ENCODE measurements at places on chromosomes 7 and 10. TPM values are rescaled to one million over a fixed set of nuclear protein-coding genes. Genes with fewer than 3 reads are reported as not detected.

DNA sequence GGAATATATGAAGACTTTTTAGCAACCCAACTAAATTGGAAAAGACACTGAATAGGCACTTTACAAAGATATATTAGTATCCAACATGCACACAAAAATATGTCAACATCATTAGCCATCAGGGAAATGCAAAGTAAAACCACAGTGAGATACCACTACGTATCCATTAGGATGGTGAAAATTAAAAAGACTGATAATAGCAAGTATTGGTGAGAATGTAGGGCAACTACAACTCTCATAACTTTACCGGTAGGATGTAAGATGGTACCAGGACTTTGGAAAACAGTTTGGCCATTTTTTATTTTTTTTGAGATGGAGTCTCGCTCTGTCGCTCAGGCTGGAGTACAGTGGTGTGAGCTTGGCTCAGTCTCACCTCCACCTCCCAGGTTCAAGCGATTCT, 13.7 kb upstream of the CCNY start:
- DNase-seq, result no peak

GRCh38 chr7:141462958-141463357, 88.3 kb upstream of the AGK start:
- DNase-seq, result no peak

DNA sequence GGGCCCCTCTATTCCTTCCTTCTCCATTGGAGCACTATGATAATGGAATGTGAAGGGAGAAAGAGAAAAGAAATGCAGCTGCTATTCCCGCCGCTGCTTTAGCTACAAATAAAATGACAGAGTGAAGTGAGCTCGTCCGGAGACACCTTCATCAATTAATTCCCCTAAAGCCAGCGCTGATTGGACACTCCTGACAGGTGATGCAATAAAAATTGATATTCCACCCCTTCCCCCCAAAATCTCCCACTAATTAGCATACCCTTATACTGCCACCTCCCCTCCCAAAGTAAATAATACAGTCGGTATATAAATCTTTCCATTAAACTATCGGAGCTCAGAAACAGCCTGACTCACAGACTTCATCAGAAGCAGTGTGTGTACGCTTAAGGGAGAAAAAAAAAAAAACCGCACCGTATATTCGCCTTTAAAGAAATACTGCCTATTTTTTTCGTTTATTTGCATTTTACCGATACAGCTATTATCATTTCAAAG, 7.3 kb downstream of the SKIDA1 start:
- peak; percentile 58 for DNase-seq

GRCh38 chr7:22156205-22156604, 200.7 kb downstream of the RAPGEF5 start:
- DNase-seq, result peak; percentile 86

FAM171A1 gene
- total RNA-seq, result 37.8 TPM

CNNM1 gene
- not detected for total RNA-seq

ZNF804B gene
- total RNA-seq, result not detected

- no peak for DNase-seq
These were observed 152.4 kb downstream of the GNAT3 start for GRCh38 chr7:80359476-80359875.

- DNase-seq, result peak; percentile 17
These were observed 861 bp upstream of the TSPAN14 start for GRCh38 chr10:80453056-80453841.

ZNF365 gene
- 10.8 TPM for total RNA-seq

SKIDA1 gene
- total RNA-seq, result 0.53 TPM

DNA sequence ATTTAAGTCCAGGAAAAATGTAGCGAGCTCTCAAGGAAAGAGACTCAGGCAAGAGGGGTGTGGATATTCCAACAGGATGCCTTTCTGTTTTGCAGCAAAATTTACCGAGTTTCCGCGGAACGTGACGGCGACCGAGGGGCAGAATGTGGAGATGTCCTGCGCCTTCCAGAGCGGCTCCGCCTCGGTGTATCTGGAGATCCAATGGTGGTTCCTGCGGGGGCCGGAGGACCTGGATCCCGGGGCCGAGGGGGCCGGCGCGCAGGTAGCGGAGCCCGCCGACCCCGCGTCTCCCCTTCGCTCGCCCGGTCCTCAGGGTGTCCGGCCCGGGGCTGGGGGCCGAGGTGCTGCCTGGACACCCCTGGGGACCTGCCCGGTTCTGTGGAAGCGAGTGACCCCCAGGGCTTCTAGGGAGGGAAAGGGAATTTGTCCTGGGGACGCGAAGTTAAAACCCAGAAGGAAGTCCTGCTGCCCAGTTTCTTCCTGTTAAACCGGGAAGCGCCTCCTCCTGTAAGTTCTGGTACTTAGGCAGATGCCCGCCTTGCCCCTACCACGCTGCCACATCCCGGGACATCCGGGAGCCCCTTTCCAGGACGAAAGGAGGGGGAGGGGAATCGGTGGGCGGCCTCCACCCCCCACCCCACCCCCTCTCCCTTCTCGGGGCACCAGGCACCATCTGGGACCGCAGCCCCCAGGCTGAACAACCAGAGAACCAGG, 2.5 kb downstream of the VSTM2A start:
- DNase-seq, result no peak

DNA sequence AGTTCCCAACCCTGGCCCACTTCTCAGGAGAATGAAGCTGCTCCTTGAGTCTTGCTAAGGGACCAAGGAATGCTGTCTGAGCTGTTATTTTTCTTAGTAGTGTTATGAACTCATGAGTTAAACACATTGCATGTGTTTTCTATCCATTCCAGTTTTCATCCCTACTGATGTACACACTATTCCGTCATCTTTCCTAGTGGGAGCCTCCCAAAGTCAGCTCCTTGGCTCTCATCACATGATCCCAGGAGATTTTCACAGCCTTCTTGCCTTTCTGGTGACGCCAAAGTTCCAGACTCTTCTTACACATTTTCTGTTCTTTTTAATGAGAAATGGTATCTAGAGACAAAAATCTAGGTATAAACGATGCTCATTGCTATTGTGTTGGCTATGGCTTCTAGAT, 8.4 kb upstream of the C10orf71 start:
- no peak for DNase-seq

TEX36 gene
- not detected for total RNA-seq

CHCHD2 gene
- 849 TPM for total RNA-seq

PAPOLB gene
- total RNA-seq, result not detected

NEURL1 gene
- total RNA-seq, result not detected

GRCh38 chr10:47297866-47298540, 2.0 kb upstream of the GDF10 start:
- no peak for DNase-seq
